ENCODE measurements at places on chromosomes 6 and 20.

DNA sequence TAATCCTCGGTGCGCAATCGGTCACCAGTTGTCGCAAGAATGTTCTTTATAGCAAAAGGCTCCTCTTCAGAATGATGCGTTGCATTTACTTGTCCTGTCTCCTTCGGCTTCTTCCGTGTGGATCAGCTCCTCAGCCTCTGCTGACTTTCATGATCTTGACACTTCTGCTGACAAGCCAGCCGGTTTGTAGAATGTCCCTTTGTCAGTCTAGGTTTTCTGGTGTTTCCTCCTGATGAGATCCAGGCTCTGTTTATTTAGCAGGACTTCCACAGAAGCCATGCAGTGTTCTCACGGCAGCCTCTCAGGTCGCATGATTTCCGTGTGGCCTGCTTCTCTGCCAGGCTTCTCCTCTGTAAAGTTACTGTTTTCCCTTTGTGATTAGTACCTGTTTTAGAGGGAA, 66.9 kb downstream of the STX11 start:
- peak overlapping the region; percentile 99 for H3K27ac ChIP-seq
- H3K27me3 ChIP-seq = no peaks in the 10 kb centered on the region
- DNase-seq = no peak

- peak within 1 kb of the TSS; percentile 30 for H3K4me3 ChIP-seq
- H3K27me3 ChIP-seq = peaks cover 88% of the 10 kb centered on the region
- no peaks in the 10 kb centered on the region for H3K36me3 ChIP-seq
These were observed at the start of gene FOXA2 for GRCh38 chr20:22584522-22584921. TSS of gene FOXA2 (minus strand) at chr20:22584572. CDS start at chr20:22584278, 294 bp downstream.

GRCh38 chr20:59015812-59016711, 3.2 kb upstream of the TUBB1 start:
- H3K36me3 ChIP-seq = no peaks in the 10 kb centered on the region
- H3K27me3 ChIP-seq = no peaks in the 10 kb centered on the region
- no peak overlapping the region for H3K4me3 ChIP-seq

DNA sequence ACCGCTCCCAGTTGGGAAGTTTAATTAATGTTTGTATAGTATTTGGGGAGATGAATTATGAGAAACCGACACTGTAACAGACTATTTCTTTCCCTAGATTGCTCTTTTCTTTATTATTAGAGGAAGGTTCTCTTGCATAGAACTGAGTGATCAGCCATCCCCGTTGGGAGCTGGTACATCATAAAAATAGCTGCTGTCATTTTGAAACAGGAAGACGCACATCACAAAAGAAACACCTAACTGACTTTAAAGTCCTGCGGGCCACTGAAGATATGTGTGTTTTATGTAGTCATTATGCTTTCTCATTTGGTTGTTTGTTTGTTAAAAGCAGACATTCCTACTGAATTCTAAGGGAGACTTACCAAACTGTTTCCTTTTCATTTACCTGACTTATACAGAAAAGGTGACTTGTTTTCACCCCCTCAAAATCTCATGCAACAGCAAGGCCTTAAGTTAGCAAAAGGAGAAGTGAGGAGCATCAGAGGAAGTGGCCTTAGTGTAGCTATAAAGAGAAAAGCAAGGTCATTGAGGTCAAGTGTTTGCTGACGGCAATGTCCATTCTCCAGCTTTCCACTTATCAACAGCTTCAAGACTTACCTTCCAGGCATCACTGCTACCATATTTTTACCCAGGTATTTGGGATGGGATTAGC, 91.0 kb downstream of the PKHD1 start:
- H3K4me3 ChIP-seq = no peak overlapping the region
- no peaks in the 10 kb centered on the region for H3K4me1 ChIP-seq
- no peak for DNase-seq
- no peaks in the 10 kb centered on the region for H3K27me3 ChIP-seq

- peaks cover 9% of the 10 kb centered on the region for H3K4me1 ChIP-seq
- DNase-seq = no peak
- no peak overlapping the region for H3K4me3 ChIP-seq
- no peaks in the 10 kb centered on the region for H3K27me3 ChIP-seq
- no peaks in the 10 kb centered on the region for H3K36me3 ChIP-seq
These were observed 49.7 kb downstream of the BCAS4 start for GRCh38 chr20:50844430-50845100.

- H3K4me3 ChIP-seq = no peak overlapping the region
- DNase-seq = no peak
- H3K4me1 ChIP-seq = peaks cover 11% of the 10 kb centered on the region
- no peaks in the 10 kb centered on the region for H3K27me3 ChIP-seq
- no peaks in the 10 kb centered on the region for H3K36me3 ChIP-seq
These were observed 214.3 kb downstream of the ZMYND8 start for GRCh38 chr20:47141941-47142773.

DNA sequence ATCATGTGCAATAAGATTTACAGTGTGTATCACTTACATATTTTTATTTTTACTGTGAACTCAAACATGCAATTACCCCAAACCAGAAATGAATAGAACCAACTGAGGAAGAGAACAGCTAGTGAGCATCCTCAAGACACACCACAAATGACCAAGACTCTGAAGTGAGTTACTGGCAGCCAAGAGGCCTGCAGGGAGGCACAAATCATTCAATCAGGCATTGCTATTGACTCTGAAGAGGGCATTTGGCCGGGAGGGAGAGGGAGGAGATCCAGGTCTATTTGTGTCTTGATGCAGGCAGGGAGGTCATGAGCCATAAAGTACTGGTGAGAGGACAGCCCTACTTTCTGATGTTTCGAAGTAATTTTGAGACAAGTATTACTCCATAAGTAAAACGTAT, 257.7 kb downstream of the BCKDHB start:
- no peak overlapping the region for H3K4me3 ChIP-seq
- no peak for DNase-seq
- H3K36me3 ChIP-seq = no peaks in the 10 kb centered on the region
- no peak overlapping the region for H3K27ac ChIP-seq

DNA sequence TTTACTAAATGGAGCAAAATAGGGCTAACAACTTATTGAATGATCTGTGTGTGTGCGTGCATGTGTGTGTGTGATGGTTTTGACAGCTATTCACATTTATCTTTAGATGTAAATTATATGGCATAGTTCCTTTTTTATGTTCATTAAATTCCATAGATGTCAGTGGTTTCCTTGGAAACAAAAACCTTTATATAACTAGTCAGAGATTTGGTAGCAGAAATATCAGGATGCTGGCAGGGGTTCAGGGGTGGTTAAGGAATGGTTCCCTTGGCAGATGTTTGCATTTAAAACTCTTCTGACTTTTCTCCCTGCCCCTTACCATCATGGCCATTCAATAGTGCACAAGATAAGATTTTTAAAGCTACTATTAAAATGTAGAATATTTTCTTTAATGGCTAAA, 256.6 kb downstream of the PLCB1 start:
- no peaks in the 10 kb centered on the region for H3K4me1 ChIP-seq
- H3K4me3 ChIP-seq = no peak overlapping the region
- DNase-seq = no peak
- no peaks in the 10 kb centered on the region for H3K27me3 ChIP-seq

DNA sequence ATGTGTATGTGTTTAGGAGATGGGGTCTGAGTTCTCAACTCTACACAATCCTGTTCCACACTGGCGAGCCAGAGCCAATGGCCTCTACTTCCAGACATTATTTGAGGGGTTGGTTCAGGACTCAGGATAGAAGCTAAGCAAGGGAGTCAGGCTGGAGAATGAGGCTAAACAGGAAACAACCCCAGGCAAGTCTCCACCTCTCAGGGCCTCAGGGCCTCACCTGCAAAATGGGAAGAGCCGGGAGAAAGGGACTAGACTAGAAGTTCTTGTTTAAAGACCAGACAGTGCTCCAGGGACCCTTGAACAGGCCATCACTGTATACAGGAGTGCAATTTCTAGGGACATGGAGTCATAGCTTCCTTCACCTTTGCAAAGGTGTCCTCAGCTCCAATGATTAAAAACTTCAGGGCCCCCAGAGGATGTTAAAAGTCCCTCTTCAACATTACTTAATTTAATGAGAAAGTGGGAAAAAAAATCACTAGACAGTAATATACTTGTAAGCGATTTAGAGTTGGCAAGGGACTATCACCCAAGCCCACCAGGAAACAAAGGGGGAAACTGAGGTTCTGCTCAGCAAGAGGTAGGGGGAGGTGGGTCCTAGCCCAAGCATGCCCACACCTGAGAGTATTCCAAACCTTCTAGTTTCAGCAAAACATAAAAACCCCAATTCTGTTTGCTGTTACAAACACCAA, 41.7 kb downstream of the ZMYND8 start:
- H3K27me3 ChIP-seq = no peaks in the 10 kb centered on the region
- H3K27ac ChIP-seq = peak overlapping the region; percentile 94
- DNase-seq = no peak
- H3K36me3 ChIP-seq = peaks cover 13% of the 10 kb centered on the region

DNA sequence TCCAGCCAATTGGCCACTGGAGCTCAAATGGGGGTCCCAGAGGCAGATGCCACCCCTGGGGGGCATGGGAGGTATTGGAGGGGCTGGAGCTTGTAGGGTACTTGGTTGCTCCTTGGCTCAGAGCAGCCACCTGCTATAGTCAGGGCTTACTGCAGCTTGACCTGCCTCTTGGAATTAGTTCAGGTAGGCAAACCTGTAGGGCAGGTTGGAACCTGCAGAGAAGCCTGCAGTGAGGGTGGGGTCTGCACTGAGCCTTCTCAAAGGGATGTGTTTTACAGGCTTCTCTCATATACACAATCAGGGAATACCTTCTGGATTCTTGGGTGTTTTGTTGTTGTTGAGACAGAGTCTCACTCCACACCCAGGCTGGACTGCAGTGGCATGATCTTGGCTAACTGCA, 94.2 kb upstream of the MYL9 start:
- no peak overlapping the region for H3K27ac ChIP-seq
- no peaks in the 10 kb centered on the region for H3K36me3 ChIP-seq
- H3K27me3 ChIP-seq = no peaks in the 10 kb centered on the region
- H3K4me1 ChIP-seq = no peaks in the 10 kb centered on the region
- no peak overlapping the region for H3K4me3 ChIP-seq

Measured in left lung (tissue), 14 donors.